Brain microvascular endothelial cell (primary cell): ENCODE measurements at places on chromosomes 1 and 21.

- no peak for DNase-seq
Measured at GRCh38 chr1:41274752-41275545, 32.8 kb upstream of the SCMH1 start.

- no peak for DNase-seq
Measured at GRCh38 chr1:118110580-118110979, 74.4 kb downstream of the SPAG17 start.

GRCh38 chr1:157279802-157280140 lies 141.6 kb upstream of the ETV3 start:
- DNase-seq: no peak

- no peak for DNase-seq
Measured at GRCh38 chr21:43284700-43285099, 115.9 kb downstream of the CRYAA start.

GRCh38 chr1:176225911-176226310 lies 18.8 kb upstream of the COP1 start:
- DNase-seq: no peak

DNA sequence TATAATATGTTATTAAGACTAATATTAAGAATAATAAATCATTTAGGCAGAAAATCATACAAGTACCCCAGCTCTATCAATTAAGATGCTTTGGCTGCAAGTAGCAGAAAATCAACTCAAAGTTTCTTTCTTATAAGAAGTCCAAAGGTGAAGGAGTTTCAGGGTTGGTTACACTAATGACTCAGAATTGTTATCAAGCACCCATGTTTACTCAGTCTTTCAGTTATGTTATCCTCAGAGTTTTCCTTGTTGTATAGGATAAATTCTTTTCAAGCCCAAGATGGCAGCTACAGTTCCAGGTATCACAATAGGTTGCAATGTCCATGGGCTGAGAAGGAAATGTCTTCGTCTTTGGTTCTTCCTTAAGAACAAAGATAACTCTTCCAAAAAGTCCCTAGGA lies 163.6 kb downstream of the TNFSF18 start:
- DNase-seq: no peak

GRCh38 chr1:33039840-33040239 lies 3.2 kb upstream of the AK2 start:
- DNase-seq: no peak

DNA sequence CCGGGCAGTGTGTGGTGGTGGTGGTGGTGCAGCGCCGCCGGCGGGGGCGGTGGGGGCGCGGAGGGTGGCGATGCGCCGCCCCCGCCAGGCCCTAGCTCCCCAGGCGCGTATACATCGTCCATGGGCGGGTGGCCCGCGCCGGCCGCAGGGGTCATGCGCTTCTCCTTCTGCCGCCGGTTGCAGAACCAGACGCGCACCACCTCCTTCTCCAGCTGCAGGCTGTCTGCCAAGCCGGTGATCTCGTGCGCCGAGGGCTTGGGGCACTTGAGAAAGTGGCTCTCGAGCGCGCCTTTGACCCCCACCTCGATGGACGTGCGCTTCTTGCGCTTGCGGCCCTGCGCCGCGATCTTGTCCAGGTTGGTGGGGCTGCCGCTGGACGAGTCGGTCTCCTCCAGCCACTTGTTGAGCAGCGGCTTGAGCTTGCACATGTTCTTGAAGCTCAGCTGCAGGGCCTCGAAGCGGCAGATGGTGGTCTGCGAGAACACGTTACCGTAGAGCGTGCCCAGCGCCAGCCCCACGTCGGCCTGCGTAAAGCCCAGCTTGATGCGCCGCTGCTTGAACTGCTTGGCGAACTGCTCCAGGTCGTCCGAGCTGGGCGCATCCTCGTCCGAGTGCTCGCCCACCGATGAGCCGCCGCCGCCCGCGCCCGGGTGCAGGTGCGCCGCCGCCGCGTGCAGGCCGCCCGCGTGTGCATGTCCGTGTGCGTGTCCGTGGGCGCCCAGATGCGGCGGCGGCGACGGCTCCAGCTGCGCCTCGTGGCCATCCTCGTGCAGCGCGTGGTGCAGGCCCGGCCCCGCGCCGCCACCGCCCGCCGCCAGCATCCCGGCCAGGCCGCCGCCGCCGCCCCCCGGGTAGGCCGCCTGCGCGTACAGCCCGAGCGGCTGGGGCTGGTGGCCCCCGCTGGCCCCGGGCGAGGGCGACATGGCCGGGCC lies 926 bp downstream of the POU3F1 start:
- DNase-seq: no peak

GRCh38 chr1:24954631-24955030 lies 24.6 kb upstream of the RUNX3 start:
- DNase-seq: no peak

DNA sequence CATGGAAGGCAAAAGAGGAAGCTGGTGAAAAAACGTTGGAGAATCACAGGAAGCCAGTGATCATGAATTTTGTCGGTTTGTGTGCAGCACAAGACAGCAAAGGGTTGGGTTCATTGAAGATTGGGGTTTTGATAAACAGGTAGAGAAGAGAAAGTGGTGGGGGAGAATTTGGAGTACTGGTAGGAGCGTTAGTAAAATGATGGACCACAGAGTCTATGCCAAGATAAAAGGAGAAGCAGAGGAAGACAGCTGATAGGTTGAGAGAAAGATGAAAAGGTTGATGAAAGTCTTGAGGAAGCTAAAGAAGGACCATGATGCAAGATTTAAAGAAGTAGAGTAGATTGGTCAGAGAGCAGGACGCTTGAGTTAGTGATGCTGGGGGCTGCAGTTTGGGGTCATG lies 156.8 kb upstream of the POU3F1 start:
- DNase-seq: no peak

DNA sequence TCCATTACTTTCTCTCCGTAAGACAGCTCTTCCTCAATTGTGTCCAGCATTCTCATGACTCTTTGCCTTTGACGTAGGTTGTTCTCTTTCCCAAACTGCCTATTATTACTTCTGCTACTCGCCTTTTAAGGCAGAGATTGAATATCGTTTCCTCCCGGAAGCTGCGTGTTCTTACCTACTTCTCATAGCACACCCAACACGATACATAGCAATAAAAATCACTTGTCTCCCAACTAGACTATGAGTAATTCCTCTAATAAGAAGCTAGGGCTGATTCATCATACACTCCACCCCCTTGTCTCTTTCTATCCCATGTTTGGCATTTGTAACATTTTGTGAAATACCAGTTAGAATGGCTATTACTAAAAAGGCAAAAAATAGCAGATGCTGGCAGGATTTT lies 55.8 kb upstream of the SGIP1 start:
- peak; percentile 61 for DNase-seq

- DNase-seq: no peak
Measured at GRCh38 chr1:69919129-69919921, 286.1 kb downstream of the LRRC40 start.

DNA sequence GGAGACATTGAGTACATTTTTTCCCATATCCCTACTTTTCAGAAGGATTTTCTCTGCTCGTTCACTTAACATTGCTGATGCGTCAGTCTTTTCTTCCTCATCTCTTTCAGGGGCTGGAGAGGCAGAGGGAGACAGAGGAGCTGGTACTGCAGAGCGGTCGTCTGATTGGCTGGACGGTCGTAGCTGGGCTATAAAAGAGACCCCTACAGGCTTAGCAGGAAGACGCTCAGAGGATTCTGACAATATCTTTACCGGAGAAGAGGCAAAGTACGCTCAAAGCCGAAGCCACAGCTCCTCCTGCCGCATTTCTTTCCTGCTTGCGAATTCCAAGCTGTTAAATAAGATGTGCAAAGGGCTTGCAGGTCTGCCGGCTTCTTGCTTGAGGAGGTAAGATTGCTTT lies at the start of gene RGS4:
RGS4 (plus strand) TSS at position 220 of the 400 bp plus-strand sequence; CDS start at position 344, 124 bp downstream.
- peak; percentile 98 for DNase-seq

GRCh38 chr1:111568160-111568647 lies 51.4 kb upstream of the RAP1A start:
- no peak for DNase-seq

DNA sequence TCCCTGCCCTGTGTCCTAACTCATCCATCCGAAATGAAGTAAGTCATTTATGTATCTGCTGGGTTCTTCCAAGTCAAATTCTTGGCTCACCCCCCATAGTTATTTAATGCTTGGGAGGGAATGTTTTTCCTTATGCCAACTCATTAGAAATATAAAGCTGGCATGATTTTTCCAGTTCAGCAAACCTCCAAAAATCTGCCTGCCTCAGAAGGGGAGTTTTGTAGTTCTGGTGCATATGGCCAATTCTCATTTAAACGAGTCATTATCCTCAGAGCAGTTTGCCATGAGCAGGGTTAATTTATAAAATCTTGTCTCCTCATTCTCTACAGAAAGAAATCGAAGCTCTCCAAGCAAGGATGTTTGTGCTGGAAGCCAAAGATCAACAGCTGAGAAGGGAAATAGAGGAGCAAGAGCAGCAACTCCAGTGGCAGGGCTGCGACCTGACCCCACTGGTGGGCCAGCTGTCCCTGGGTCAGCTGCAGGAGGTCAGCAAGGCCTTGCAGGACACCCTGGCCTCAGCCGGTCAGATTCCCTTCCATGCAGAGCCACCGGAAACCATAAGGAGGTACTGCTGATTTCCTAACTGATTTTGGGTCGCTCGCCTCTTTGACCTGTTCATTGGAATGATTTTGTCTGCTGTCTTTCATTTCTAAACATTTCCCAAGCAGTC lies 144.1 kb downstream of the DISC1 start:
- no peak for DNase-seq

DNA sequence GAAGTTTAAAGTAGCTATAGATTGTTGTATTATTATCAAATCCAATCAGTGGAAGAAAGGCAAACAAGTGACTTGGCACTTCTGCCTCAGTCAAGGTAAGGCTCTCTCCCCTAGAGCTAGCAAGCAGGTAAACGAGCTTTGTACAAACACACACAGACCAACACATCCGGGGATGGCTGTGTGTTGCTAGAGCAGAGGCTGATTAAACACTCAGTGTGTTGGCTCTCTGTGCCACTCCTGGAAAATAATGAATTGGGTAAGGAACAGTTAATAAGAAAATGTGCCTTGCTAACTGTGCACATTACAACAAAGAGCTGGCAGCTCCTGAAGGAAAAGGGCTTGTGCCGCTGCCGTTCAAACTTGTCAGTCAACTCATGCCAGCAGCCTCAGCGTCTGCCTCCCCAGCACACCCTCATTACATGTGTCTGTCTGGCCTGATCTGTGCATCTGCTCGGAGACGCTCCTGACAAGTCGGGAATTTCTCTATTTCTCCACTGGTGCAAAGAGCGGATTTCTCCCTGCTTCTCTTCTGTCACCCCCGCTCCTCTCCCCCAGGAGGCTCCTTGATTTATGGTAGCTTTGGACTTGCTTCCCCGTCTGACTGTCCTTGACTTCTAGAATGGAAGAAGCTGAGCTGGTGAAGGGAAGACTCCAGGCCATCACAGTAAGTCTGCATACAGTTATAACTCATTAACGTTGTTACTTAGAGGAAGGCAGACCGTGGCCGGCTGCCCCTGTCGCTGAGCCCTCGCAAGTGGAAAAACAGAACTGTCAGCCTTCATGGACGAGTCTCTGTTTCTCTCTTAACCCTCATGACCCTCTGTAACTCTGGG lies at the start of gene PALMD:
PALMD (plus strand) TSS at position 415 of the 833 bp plus-strand sequence; CDS start at position 620, 205 bp downstream.
- no peak for DNase-seq

DNA sequence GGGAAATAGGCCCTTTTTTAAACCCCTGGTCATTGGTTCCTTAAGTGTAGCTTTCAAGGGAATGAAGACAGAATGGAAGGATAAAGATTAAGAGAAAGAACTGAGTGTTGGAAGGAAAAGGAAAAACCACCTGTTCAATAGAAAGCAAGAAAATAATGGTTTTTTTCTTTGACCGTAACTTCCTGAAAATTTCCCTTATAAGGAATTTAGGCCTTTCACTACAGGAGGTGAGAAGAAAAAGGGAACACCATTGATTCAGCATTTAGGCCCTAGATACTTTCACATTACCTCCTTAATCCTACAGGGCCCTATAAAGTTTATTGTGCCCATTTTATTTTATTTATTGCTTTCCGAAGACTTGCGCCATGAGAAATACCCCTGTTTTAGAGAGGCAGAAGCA lies 18.9 kb downstream of the KPNA6 start:
- DNase-seq: no peak

DNA sequence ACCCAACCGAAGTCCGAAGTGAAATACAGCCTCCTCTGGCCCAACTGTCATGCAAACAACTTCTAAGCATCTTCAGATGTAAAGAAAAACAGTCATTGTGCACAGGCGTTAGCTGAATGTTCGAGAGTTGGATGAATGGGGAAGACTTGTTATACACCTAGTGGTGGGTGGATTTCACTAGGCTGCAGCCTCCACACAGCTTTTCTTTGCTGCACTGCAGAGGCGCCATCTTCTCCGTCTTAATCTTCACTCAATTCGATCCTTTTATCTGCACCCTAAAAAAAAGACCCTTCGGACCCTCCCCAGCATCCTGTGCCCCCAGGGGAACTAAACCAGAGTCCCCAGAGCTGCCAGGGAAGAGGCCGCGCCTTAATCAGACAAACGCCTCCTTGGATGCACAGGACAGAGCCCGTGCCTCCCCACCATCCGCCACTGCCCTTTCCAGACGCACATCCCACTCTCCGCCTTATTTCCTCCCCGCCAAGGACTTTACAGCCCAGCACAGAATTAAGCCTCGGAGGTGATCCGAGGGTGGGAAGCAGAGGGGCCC lies 1.4 kb downstream of the APP start:
- peak; percentile 67 for DNase-seq
